ENCODE measurements at places on chromosomes 5 and 9.

- DNase-seq: no peak
Observed at GRCh38 chr5:81842795-81843398, 92.0 kb upstream of the SSBP2 start.

GRCh38 chr9:106716820-106717219 lies 146.1 kb upstream of the ZNF462 start:
- DNase-seq: no peak

DNA sequence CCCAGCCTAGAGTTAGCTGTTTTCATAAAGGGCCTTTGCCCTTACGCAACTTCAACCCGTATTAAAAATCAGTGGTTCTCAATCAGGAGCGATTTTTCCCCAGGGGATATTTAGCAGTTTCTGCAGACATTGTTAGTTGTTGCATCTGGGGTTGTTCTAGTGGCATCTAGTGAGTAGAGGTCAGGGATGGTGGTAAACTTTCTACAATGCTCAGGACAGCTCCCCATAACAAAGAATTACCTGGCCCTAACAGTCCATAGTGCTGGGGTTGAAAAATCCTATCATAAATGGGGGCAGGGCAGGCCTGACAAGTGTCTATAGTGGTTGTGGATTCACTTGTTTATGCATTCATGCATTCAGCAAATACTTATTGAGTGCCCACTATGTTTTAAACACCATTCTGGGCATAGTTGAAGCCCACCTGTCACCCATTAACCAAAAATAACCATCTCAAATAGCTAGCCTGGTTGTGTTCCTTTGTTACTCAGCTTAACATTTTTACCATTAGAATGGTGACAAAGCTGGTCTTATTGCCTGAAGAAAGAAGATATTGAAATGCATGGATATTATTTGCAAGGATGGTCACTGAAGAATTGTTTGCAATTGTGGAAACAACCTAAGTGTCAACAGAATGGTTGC lies 15.9 kb upstream of the FGF1 start:
- DNase-seq: no peak

GRCh38 chr9:71587576-71588362 lies 180.5 kb downstream of the CEMIP2 start:
- peak; percentile 0 for DNase-seq

- DNase-seq: no peak
Observed at GRCh38 chr9:73780916-73781315, 629.3 kb downstream of the ANXA1 start.

DNA sequence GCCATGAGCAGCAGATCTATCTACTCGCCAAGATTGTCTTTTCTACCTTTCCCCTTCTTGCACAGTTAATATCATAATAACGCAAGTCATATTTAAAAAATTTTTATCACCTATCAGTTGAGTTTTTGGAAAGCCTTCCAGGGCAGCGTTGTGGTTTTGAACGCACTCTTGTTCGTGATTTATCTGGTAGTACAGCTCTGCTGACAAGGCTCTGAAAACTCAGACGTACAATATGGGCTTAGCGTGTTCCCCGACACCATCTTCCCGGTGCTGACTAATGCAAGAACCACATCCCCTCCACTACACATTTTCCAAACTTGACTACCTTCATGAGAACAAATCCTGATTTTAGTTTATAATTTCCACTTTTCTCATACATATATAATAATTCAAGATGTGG lies 1.6 kb upstream of the NFIL3 start:
- DNase-seq: no peak

- DNase-seq: no peak
Observed at GRCh38 chr5:142143878-142144277, 35.3 kb downstream of the NDFIP1 start.

DNA sequence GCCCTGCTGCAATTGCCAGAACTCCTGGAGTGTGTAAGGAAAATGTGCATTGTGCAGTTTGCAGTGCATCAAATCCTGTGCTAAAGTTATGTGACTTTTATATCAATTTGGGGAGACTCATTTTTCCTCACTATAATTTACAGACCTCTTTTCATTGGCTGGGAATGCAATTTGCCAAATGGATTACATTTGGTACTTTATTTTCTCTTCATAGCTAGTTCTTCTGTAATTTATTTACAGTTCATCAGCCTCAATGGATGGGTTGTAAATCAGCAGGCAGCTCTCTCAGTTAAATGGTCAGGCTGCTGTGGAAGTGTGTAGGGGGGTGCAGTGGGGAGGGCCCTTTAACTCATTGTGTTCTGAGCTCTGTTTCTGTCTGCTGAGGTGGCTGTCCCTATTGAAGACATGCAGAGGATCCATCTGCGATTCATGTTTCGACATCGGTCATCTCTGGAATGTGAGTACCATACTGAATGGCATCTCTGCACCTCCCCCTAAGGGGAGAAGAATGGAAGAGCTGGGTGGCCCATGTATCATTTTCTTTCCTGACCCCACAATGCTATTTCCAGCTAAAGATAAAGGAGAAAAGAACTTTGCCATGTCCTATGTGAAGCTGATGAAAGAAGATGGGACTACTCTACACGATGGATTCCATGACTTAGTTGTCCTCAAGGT lies 74.6 kb downstream of the DOCK2 start:
- no peak for DNase-seq

DNA sequence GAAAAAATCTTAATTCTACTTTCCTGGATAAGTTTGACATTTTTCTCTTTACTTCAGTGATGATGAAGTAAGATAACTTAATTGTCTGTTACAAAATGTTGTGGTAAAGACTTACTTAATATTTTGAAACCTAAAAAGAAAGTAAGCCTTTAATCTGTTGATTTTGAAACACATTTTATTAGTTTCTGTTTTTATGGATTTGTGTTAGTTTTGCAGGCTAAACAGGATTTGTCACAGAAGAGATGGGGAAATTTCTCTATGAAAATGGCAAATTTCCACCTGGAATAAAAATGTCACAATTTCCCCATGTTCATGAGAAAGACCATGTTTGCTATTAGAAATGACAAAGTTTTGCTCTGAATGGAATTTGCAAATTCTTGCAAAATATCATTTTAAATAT lies 237.1 kb downstream of the RFX3 start:
- DNase-seq: no peak

DNA sequence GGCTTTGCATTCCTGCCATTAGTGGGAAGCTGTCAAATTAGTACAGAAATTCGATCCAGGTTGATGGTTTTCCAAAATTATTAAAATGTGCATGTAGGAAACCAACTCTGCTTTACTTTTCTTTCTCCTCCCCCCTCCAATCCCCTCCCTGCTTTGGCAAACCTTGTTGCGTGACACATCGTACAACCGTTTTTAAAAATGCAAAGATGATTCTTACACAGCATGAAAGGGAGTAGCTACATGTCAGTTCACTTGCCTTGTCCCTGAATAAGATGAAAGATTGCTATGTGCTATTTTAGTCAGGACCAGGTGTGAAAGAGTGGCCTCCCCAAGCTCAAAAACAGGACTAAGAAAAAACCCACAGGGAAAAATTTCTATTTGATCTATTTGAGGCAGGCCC lies 11.7 kb downstream of the SNCAIP start:
- DNase-seq: no peak

DNA sequence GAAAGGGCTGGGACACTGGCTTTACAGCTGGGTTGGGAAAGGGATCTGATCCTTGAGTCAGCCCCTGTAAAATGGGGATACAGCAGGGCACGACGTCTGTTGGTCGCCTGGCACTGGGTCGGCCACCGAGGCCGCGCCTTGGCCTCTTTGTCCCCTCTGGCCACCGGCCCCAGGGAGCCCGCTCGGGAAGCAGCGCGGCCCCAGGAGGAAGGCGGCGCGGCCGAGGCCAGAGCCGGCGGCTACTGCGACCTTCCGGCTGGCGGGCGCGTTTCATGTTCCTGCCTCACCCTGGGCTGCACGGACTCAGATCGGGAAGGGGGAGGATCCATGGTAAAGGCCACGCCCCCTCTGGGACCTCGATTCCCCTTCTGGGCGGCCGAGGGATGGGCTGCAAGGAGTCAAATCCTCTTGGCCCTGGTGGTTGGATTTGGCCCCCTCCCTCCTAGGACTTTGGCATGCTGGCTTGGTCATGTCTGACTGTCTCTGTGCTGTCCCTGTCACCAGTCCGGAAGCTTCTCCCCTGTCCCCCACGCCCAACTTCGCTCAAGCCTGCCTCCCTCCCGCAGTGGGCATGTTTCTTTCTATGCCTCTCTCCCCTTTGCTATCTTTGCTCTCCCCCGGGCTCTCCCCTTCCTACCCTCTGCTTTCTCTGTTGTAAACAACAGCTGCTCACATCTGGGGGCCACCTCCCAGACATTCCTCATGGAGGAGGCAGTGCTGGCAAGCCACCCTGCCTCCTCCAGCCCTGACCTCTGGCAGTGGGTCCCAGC lies 25.8 kb downstream of the FPGS start:
- DNase-seq: no peak

- no peak for DNase-seq
Observed at GRCh38 chr5:999032-999501, 9.5 kb upstream of the NKD2 start.

DNA sequence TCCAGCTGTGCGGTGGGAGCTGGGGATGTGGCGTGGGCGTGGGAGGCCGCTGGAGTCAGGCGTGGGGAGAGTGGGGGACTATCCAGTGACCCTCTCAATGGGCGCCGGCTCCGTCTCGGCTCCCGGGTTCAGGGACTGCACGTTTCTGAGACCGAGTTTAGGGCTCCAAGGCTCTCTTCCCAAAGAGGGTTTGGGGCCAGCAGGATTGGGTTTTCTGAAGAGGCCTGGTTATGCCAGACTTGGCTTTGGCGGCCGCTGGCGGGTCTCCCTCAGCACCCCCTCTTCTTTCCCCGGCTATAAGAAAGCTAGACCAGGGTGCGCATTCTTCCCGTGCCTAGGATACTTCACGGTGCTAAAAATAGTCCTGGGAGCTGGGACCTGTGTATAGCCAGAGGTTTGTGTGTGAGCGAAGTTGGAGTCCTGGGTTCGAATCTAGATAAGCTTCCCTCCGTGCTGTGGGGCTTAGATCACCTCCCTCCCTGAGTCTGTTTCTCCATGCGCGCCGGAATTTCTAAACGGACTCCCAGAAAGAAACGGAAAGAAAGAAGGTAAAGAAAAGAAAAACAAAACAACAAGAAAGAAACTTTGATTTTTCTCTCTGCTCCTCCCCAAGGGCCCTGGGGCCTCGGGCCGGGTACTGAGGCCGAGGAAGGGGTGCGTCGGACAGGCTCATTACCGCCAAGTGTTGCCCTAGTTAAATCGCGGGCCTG lies 5.0 kb downstream of the HAND1 start:
- no peak for DNase-seq

DNA sequence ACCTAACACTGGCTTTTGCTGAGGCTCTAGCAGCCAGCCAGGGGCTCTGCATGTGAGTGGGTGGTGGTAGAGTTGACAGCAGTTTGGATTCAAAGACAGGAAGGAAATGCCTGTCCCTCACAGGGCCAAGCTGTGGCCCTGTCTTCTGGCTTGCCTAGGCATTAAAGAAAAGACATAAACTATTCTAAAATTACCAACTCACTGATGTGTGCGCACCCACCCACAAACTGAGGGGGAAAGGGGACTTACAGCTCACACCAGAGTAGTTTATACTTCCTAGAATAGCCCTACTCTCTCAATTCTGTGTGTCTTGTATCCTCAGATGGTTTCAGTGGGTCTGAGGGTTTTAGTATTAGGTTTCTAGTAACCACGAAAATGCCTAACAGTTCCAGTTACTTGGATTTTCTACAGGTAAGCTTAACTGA lies 18.3 kb upstream of the IL13 start:
- no peak for DNase-seq

DNA sequence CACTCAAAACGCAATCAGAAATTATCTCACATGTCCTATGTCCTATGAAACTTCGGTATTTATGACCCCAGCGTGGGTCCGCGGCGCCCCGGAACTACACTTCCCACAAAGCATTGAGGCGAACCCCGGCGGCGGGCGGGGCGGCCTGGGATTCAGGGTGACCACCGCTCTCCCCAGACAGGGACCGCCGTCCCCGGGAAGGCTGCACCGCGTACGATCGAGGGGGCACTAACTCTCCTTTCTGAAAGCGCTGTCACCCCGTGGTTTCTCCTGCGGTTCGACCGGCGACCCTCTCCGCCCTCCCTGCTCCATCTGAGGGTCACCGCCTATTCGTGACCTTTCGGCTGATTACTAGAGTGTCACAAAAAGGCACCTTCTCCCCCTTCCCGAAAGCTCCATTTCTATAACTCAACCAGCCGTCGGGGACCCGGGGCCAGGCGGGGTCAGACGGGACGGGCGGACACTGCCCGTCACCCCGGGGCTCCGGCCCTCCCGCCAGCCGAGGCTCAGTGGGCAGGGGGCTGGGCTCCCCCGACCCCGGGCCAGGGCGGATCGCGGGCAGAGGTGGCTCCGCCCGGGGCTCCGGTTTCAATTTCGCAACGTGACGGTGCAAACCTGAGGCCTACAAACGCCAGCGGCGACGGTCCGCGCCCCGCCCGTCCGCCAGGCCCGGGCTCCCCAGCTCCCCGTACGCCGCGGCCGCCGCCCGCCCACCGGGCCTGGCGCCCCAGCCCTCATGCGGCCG lies 1.3 kb downstream of the ECPAS start:
- peak; percentile 48 for DNase-seq

GRCh38 chr5:33423018-33423630 lies 17.6 kb upstream of the TARS1 start:
- DNase-seq: no peak

GRCh38 chr9:88523056-88523455 lies 11.9 kb upstream of the NXNL2 start:
- DNase-seq: no peak

DNA sequence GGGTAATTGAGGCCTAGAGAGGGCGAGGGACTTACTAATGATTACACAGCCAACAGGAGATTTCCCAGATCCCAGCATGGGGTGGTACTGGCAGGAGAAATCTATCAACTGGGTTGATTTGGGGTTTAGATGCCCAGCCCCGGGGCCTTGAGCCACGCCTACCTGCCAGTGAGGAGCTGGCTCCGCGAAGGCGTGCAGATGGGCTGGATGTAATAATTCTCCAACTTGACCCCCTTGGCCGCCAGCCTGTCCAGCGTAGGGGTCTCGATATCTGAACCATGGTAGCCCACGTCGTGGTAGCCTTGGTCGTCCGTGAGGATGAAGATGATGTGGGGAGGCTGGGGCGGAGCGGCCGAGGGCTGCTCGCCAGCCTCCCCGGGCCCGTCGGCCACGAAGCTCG lies 804 bp downstream of the ARSI start:
- DNase-seq: no peak

DNA sequence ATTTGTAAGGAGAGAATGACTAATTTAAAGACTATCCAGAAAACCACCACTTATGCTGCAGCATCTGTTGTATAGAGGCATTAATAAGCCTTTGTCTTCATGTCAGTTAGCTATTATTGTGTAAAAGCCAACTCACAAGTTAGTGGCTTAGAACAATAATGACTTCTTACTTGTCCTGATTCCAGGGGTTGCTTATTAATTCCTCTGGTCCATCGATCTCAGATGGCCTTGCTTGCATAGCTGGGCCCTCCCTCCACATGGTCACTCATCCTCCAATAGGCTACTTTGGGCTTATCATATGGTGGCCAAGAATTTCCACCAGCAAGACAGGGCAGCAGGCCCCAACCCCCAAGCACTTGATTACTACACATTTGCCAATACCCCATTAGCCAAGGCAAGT lies 44.5 kb upstream of the STK32A start:
- DNase-seq: no peak

- DNase-seq: no peak
Observed at GRCh38 chr5:66994790-66995189, 201.8 kb downstream of the CD180 start.
